ENCODE measurements at places on chromosomes 3 and 15. TPM values are rescaled to one million over a fixed set of nuclear protein-coding genes. Genes with fewer than 3 reads are reported as not detected.

The PLAAT1 gene
- not detected for total RNA-seq

The SKOR1 gene
- 0.02 TPM for total RNA-seq

The ELL3 gene
- total RNA-seq, result 1.3 TPM

The CRYGS gene
- 0.44 TPM for total RNA-seq

The TMCO5A gene
- not detected for total RNA-seq

The SLC24A1 gene
- 4.7 TPM for total RNA-seq

The RTP1 gene
- not detected for total RNA-seq

The BUB1B gene
- total RNA-seq, result 25.2 TPM

The ALPK3 gene
- 0.11 TPM for total RNA-seq

The GNB5 gene
- total RNA-seq, result 54.4 TPM

The ZFAND6 gene
- 108 TPM for total RNA-seq

The SPTBN5 gene
- 0.22 TPM for total RNA-seq

The SERPINI1 gene
- total RNA-seq, result 1.9 TPM

The INKA1 gene
- total RNA-seq, result 2.0 TPM

The ADCY5 gene
- 0.50 TPM for total RNA-seq

The DAZL gene
- not detected for total RNA-seq

The SYNPR gene
- not detected for total RNA-seq

The FETUB gene
- 0.26 TPM for total RNA-seq

The LYZL4 gene
- total RNA-seq, result not detected

The LRRIQ4 gene
- total RNA-seq, result not detected

The ACOX2 gene
- total RNA-seq, result 11.1 TPM

The CCDC13 gene
- total RNA-seq, result 0.48 TPM

The ZNF660 gene
- not detected for total RNA-seq

The TMEM212 gene
- total RNA-seq, result not detected

The ITIH4 gene
- 0.55 TPM for total RNA-seq

The IQCF5 gene
- not detected for total RNA-seq

The CADM2 gene
- total RNA-seq, result 0.21 TPM

The TIPARP gene
- total RNA-seq, result 55.7 TPM

The GHSR gene
- not detected for total RNA-seq

The CPN2 gene
- not detected for total RNA-seq

The RASGRF1 gene
- total RNA-seq, result 0.64 TPM

The ZWILCH gene
- 39.0 TPM for total RNA-seq

The GATA2 gene
- total RNA-seq, result 5.4 TPM

Measured in A549 treated with RU486 at 1 μM for 4 hours (cell line).